ENCODE measurements at places on chromosomes 12 and 14.

DNA sequence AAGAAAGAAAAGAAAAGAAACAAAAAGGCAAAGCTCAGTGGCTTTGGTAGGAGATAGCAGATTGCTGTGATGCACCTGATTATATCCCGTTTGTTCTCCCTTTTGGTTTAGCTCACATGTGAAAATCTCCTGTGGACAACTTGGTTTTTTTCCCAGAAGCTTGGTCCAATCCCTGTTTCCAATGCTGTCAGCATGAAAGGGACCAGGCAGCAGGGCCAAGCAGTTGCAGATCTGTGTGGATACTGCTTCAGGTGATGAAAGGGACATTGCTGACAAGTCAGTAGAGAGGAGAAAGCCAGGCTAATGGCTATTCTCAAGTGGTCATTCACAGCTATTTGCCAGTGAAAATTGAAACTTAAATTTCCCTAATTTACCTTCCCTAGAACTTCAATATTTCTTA, 18.8 kb upstream of the SLCO1A2 start:
- DNase-seq, result no peak

DNA sequence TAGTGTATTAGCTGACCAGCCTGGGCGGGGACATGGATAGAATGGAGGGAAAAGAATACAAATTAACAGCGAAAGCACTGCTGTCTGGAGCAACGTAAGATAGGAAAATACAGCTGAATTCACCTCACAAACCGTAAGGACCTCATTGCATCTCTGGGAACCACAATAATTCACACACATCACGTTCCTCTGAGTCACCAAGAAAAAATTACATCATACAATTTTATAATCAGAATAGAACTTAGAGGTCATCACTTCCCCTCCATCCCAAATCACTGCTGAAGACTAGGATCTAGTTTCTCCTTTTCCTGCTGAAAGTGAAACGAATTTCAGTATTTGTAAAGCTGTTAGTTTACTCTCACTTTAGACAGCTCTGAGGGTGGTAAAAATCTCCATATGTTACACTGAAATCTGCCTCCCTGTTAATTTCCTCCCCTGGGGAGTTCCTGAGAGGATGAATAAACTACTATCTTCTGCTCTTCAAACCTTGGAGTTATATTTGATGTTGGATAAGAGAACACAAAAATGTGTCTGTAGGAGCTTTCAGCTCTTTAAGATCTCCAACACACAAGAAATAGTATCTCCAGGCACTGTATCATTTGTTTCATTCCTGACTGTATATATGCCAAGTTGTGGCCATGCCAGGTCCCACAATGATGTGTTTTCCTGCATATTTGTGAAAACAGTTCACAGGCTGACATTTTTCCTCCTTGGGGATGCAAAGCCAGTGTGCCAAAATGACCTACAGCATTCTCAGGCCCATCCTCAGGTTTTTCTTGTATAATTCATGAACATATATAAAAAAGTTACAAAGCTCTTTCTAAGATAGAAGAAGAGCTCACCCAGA, 63.8 kb upstream of the SSTR1 start:
- DNase-seq, result no peak

DNA sequence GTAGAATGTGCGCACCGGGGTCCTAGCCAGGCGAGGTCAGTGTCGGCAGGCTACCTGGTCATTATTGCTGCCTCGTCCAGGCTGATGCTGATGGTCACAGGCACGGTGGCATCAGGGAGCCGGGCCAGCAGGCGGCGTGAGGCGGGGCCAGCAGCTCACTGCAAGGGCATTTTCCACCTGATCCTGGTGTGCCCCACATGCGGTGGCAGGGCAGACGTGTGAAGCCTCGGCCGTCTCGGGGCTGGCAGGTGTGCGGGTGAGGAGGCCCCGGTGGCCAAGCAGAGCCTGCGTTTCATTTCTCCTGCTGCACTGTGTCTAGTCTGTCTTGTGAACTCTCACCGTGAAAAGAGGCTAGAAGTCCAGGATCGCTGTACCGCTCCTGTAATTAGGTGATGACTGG, 12.0 kb upstream of the AMN start:
- DNase-seq, result no peak

- no peak for DNase-seq
These were observed 279.8 kb downstream of the DUSP6 start for GRCh38 chr12:89072294-89073026.

- no peak for DNase-seq
These were observed 245.0 kb downstream of the CHST11 start for GRCh38 chr12:104701756-104702155.

DNA sequence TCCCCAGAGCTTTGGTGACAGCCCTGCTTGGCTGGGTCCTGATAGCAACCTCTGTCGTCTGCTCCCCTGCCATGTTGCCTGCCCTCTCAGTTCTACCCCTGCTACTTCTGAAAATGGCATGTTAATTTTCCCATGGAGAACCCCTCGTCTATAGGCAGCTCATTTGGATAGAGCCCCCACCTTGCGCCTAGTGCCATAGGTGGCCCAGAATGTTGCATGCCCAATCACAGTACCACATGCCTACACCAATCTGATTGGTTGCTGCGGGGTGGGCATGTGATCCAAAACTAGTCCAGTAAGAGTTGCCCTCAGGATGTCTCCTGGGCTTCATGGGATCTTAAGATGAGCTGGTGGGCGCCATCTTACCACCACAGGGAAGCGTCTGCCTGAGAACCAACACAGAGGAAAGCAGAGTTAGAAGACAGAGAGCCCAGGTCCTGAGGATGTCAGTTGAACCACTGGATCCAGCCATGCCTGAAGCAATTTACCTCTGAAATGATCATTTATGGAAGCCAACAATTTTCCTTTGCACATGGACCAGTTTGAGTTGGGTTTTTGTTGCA, 85.7 kb downstream of the PAPOLA start:
- no peak for DNase-seq

DNA sequence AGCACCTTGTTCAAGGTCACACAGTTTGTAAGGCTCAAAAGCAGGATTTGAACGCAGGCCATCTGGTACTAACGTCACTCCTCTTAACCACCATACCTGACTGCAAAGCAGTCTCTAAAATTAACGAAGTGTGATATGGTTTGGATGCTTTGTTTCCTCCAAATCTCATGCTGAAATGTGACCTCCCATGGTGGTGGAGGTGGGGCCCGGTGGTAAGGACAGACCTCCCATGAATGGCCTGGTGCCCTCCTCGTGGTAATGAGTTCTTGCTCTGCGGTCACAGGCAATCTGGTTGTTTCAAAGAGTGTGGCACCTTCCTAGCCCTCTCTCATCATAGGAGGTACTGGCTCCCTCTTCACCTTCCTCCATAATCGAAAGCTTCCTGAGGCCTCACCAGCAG, 102.2 kb upstream of the BCL2L14 start:
- DNase-seq, result no peak

DNA sequence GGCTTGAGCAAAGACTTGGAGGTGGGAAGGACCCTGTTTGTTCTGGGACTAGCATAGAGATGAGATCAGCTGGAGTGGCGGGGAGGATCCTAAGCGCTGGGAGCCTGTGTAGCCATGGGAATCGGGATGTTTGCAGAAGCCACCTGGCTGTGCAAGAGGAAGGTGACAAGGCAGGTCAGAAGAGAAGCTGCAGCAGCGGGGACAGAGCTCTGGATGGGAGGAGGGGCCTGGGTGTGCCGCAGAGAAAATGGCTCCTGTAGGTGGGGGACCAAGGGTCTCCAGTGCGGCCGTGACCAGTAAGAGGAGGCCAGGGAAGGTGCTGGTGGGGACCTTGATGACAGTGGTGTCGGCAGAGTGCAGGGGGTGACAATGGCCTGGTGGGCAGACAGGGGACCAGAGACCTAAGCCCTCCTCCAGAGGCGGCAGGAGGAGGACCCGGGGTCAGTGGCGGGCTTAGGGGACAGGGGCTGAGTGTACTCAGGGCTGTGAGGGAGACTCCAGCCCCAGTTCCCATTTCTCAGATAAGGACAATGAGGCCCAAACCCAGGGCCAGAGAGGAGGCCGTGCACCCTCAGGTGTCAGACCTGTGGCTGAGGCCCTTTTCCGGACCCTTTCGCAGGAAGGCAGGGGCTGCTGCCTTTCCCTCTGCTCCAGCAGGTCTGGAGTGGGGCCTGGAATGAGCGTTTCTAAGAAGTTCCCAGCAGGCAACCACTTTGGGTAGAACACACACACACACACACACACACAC, 206.6 kb upstream of the RTL1 start:
- DNase-seq, result no peak

DNA sequence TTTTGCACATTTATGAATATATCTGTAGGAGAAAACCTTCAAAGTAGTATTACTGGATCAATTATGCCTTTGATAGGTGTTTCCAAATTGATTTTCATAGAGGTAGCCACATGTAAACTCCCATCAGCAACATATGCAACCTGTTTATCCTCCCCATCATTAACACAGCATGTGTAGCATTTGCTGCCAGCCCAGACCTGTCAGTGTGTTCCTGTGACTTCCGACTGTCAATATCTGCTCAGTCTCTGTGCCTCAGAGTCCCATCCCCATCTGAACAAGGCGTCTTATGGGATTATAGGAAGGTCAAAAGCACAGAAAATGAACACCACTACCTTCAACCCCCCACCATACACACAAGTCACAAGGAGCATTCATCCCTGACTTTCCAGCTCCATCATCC, 9.5 kb upstream of the CAPRIN2 start:
- DNase-seq, result no peak

- DNase-seq, result no peak
These were observed 46.9 kb downstream of the EID3 start for GRCh38 chr12:104350211-104351056.

DNA sequence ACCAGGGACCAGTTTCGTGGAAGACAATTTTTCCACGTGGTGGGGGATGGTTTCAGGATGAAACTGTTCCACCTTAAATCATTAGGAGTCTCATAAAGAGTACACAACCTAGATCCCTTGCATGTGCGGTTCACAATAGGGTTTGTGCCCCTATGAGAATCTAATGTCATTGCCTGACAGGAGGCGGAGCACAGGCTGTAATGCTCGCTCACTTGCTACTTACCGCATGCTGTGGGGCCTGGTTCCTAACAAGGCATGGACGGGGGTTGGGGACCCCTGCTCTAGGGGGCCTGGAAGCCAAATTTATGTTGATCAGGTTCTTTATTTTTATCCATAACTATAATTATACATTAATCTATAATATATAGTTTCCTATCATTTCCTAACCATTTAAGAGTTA, 315.3 kb downstream of the MED13L start:
- no peak for DNase-seq

DNA sequence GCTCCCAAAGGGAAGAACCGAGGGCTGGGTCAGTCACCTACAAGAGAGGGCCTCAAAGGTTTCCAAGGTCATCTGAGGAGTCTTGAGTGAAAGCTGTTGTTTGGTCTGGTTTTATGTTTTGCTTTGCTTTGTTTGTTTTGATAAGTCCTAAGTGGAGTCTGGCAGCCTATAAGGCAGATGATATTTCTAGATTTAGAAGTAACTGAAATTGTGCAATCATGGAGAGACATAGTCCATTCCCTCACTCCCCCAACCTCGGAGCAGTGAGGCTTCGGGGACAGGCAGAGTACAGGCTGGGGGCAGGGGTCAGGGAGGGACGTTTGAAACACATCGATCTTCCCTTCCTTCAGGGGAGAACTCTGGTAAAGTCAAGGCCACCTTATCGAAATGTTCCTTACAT, 42.3 kb downstream of the TTC9 start:
- DNase-seq, result no peak

- no peak for DNase-seq
These were observed 38.5 kb downstream of the CATSPERB start for GRCh38 chr14:91693346-91693745.

DNA sequence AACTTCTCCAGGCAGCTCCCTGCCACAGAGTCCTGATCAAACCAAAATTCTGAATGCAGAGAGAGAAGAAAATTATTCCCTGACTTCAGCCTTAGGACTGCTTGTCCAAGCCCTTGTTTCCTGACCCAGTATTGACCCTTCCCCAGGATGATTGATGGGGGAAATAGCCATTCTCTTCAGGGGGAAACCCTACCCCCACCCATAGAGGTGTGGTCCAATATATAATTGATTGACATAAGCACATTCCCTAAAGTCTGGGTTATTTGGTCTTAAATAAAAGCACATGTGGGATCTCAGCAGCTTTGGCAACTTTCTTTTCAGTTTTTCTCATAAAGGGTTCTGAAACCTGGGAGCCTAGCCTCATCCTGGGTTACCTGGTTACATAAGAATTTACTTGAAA, 201.2 kb upstream of the DDHD1 start:
- DNase-seq, result no peak

GRCh38 chr12:15732341-15733061, 56.7 kb downstream of the EPS8 start:
- DNase-seq, result no peak

DNA sequence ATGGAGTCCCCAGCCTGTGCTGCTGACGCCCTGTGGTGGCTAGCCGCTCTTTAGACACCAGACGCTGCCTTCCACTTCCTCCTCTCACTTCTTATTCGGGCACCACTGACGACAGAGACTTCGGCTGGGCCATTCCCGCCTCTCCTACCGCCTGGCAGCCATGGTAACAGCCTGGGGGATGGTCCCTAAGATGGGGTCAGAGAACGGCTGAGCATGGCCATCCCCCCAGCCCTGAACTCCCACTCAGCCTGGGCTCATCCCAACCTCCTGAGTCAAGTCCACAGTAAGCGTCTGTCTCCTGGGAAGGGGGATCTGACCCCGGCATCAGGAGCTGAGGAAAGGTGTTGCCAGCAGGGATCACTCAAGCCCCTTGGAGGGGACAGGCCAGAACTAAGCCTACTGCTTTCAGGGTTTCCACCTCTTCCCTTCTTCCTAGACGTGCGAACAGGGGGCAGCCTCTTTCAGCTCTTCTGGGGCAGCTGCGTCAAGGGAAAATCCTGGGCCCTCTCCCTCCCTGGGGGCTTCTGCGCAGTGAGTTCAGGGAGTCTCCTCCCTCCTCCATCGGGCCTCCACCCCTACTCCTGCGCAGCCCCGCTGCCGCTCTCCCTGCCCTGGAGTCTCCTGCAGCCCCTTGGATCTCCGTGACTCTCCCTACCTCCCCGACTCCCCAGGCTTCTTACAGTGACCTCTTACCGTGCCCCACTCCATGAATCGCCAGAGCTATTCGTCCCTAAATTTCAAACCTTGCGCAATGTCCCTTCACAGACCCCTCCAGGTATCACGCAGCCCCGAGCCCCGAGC, 643 bp upstream of the TAMALIN start:
- peak; percentile 34 for DNase-seq

GRCh38 chr12:12562016-12562483, 613 bp downstream of the DUSP16 start:
- DNase-seq, result no peak

- DNase-seq, result no peak
These were observed 32.2 kb upstream of the DCD start for GRCh38 chr12:54680374-54680773.

- DNase-seq, result no peak
These were observed 155.7 kb upstream of the GSC start for GRCh38 chr14:94925416-94926173.

DNA sequence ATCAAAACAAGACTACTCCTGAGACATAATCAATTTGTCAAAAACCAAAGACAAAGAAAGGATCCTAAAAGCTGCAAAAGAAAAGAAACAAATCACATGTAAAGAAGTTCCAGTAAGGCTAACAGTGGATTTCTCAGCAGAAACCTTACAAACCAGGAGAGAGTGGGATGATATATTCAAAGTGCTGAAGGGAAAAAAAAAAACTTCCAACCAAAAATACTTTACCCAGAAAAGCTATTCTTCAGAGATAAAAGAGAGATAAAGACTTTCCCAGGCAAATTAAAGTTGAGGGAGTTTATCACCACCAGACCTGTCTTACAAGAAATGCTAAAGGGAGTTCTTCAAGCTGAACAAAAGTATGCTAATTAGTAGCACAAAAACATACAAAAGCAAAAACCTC, 91.9 kb upstream of the PPP2R5C start:
- no peak for DNase-seq
